ENCODE measurements at places on chromosomes 12 and 14. TPM values are rescaled to one million over a fixed set of nuclear protein-coding genes. Genes with fewer than 3 reads are reported as not detected.

DNA sequence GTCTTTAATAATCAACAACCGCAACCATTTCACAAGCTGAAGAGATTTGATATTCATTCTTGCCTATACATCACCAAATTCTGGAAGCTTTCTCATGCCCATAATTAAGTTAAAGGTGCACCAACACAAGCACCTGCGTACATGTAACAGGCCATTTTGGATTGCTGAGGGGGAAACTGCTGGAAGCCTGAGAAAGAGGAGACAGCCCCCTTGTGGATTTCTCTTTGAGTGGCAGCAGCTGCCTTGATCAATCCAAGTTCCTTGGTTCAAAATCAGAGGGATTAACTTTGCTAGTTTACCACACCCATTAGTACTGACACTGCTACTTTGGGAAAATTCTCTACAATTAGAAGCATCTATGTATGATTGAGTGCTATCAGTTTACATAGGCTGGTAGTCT lies 321.1 kb downstream of the NOVA1 start:
- H3K27me3 ChIP-seq, result no peaks in the 10 kb centered on the region
- H3K4me3 ChIP-seq, result no peak overlapping the region
- DNase-seq, result no peak
- H3K36me3 ChIP-seq, result no peaks in the 10 kb centered on the region

DNA sequence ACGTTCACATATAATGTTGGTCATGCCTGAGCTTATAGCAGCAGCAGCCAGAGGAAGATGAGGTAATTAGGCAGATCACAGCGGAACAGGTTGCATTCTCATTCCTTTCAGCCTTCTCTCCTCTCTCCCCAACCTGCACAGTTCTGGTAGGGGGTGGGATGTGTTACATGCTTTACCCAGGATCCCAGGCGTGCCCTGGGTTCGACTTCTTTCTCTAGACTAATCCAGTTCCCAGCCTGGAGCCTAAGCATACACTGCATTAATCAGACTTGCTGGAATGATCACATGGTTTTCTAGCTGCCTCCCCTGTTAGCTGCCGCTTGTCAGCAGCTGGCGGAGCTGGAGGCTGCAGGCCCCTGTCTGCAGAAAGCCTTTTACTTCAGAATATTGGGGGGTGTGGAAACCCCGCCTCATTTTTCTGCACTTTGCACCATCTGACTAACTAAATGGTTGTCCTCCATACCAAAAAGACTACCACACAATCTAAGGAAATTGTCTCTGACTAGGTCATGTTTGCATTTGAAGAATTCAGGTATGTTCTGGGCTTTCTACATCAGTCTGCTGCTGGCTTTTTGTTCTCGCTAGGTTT lies 46.0 kb upstream of the EVL start:
- no peak overlapping the region for H3K27ac ChIP-seq
- no peaks in the 10 kb centered on the region for H3K27me3 ChIP-seq
- H3K4me3 ChIP-seq, result no peak overlapping the region
- H3K4me1 ChIP-seq, result no peaks in the 10 kb centered on the region

DNA sequence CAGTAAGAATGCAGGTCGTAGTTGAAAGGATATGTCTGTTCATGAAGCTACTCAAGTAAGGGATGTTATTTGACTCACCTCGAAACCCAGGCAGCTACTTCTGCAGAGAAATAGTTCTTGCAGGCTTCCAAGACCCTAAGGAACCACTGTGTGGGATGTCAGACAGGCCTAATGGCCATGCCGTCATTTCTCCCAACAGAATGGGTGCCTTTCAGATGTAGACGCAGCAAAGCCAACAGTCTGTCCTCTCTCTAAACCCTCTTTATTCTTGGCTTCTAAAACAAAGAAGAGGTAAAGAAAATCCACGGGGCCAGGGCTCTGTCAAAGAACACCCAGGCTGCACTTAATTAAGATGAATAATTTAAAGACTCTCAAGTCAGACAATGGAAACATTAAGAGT lies 19.0 kb upstream of the ACTN1 start:
- no peaks in the 10 kb centered on the region for H3K36me3 ChIP-seq
- H3K27me3 ChIP-seq, result no peaks in the 10 kb centered on the region
- H3K4me1 ChIP-seq, result peaks cover 8% of the 10 kb centered on the region
- no peak for DNase-seq
- no peak overlapping the region for H3K4me3 ChIP-seq

- H3K4me3 ChIP-seq, result no peak overlapping the region
- H3K36me3 ChIP-seq, result peaks cover 64% of the 10 kb centered on the region
- H3K27me3 ChIP-seq, result no peaks in the 10 kb centered on the region
These were observed 97.8 kb downstream of the BCL11B start for GRCh38 chr14:99174081-99174769.

DNA sequence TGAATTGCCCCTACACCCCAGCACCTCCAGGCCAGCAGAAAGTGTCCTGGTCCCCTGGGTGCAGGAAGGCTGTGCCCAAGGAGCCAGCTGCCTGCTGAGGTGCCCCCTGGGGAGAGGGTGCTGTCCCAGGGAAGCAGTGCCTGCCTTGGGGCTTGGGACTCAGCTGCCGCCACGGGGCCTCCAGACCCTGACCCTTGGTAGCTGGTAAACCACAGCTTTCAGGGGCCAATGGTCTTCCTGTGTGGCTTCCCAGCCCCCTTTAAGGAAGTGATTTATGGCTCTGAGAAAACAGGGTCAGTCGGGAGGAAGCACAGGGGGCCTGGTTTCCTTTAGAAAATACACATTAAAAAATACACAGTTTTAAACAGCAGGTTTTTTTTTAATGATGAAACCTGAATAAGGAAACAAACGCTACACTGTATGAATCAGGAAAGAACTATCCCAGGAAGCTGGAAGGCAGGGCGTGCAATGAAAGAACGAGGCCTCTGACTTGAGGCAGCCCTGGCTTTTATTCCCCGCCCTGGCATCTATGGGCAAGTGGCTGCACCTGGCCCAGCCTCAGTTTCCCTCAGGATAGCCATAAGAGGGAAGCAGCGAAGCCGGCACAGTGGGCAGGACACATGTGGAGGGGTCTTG lies 40.6 kb upstream of the EML1 start:
- H3K36me3 ChIP-seq, result no peaks in the 10 kb centered on the region
- H3K27ac ChIP-seq, result no peak overlapping the region
- DNase-seq, result no peak
- H3K4me3 ChIP-seq, result no peak overlapping the region

DNA sequence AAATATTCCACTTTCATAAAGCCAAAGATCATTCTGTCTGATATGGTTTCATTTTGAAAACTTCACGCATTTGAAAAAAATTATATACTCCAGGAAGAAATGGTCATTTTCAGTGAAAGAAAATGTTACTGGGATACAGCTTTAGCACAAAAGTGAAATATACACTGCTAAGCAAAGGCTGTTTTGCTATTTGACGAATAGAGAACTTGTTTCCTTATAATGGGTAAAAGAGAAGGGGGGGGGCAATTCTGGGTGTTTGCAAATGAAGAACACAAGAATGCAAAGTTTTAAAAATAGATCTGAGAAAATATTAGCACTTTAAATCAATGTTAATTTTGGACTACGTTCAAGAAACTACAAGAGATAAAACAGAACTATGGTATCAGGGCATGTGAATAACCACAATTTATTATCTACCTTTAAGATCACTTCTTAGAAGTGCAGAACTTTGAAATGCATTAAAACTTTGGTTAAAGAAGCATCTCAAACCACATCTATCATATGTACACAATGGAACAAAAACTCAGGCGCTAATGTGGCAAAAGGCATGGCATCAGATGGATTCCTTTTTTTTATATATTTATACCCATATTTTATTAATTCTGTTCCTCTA lies 51.1 kb downstream of the EFCAB11 start:
- no peak overlapping the region for H3K4me3 ChIP-seq
- H3K36me3 ChIP-seq, result no peaks in the 10 kb centered on the region
- no peak overlapping the region for H3K27ac ChIP-seq
- H3K27me3 ChIP-seq, result no peaks in the 10 kb centered on the region
- peak; percentile 60 for DNase-seq
- peaks cover 22% of the 10 kb centered on the region for H3K4me1 ChIP-seq

- H3K4me3 ChIP-seq, result no peak overlapping the region
- no peak for DNase-seq
- peaks cover 1% of the 10 kb centered on the region for H3K36me3 ChIP-seq
- no peak overlapping the region for H3K27ac ChIP-seq
These were observed 1.6 kb downstream of the MLEC start for GRCh38 chr12:120688527-120689071.

- DNase-seq, result no peak
- no peak overlapping the region for H3K4me3 ChIP-seq
- H3K4me1 ChIP-seq, result no peaks in the 10 kb centered on the region
These were observed 472.0 kb upstream of the TBX3 start for GRCh38 chr12:115155665-115156645.

DNA sequence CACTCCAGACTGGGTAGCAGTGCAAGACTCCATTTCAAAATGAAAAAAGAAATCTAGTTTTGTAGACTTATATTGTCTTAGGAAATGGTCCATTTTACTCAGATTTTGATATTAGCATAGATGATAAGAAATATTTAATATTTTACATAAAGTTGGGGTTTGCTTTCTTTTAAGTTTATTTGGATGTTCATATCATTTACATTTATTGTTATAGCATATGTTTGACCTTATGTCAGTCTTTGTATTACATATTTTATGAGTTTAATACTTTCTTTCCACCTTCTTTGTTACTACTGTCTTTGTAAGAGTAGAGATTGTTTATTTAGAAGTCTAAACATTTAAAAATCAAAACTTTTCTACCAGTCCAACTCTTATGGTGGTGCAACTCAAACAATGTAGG lies 162.7 kb upstream of the OTX2 start:
- H3K27me3 ChIP-seq, result no peaks in the 10 kb centered on the region
- DNase-seq, result no peak
- no peak overlapping the region for H3K27ac ChIP-seq
- H3K36me3 ChIP-seq, result no peaks in the 10 kb centered on the region

- no peak for DNase-seq
- no peaks in the 10 kb centered on the region for H3K36me3 ChIP-seq
- H3K4me1 ChIP-seq, result no peaks in the 10 kb centered on the region
These were observed 275.5 kb upstream of the TMEM132C start for GRCh38 chr12:127991485-127991884.

DNA sequence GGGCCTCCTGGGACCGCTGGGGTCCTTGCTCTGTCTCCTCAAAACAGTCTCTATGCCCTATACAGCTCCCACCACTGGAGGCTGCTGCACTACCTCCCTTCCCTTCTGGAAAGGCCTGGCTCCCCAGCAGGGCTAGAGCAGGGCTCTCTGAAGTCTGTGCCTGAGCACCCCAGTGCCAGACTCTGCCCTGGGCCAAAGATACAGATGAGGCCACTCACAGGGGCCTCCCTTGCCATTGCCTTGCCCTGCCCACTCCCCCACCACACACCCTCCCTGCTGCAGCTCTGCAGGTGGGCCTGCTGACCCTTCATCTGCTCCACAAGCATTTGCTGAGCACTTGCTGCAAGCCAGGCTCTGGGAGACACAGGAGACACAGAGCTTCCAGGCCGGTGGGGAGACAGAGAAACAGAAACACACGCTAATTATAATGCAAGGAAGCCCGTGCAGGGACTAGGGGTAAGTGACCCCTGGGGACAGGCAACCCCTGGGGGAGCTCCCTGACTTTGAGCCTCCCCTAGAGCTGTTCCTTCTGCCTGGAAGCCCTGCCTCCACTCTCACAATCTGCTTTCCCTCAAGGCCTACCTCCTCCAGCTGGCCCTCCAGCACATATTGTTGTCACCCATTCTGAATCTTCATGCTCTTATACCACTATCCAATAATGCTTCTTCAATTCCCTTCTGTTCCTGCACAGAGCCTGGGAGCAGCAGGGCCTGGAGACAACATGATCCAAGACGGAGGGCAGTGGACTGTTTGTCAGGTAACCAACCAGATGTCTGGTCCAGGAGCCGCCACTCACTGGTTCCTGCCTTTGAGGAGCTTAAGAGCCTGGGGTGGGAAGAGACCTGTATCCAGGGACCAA lies 32.6 kb upstream of the PNMA1 start:
- no peak for DNase-seq
- H3K27me3 ChIP-seq, result no peaks in the 10 kb centered on the region
- H3K4me1 ChIP-seq, result peaks cover 99% of the 10 kb centered on the region
- no peak overlapping the region for H3K27ac ChIP-seq
- H3K36me3 ChIP-seq, result no peaks in the 10 kb centered on the region

GRCh38 chr12:116693286-116694227 lies 44.3 kb downstream of the SPRING1 start:
- no peaks in the 10 kb centered on the region for H3K36me3 ChIP-seq
- H3K27me3 ChIP-seq, result peaks cover 5% of the 10 kb centered on the region
- H3K4me1 ChIP-seq, result no peaks in the 10 kb centered on the region

DNA sequence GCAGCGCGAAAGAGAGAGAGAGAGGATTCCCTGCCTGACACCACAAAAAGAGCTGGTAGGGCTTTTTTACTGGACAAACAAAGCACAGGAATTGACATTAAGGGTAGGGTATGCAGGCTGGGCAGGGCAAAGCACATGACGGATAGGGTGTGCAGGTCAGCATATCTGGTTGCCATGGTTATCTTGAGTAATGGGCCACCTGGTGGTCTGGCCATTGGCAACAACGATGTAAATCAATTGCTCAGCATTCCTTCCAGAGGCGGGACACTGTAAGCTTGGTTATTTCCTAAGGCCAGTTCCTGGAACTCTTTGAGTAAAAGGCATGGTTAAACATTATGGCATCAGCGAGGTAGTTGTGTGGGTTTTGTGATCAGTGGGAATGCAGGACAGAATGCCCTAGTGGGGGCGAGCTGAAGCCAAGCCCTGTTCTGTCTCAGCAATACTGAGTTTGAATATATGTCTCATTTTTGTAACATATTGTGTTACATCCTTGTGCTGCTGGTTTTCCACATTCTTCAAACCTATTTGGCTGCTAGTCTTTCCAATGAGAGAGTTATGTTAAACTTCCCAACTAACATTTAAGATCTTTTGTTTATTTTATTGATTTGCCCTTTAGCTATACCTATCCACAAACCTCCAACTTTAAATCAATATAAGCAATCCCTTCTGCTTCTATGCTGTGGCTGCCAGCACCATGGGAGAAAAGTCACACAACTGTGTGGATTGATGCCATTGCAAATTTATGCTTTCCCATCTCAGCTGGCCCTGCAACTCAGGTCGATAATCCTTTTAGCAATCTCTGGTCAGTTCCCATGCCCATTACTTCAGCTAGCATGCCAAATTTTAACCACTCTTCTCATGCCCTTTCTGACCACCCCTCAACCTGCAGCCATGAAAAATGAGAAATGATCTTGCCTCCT lies 396.7 kb upstream of the PDE3A start:
- no peaks in the 10 kb centered on the region for H3K27me3 ChIP-seq

- no peak for DNase-seq
- H3K27ac ChIP-seq, result no peak overlapping the region
- peaks cover 44% of the 10 kb centered on the region for H3K36me3 ChIP-seq
- H3K4me1 ChIP-seq, result peaks cover 13% of the 10 kb centered on the region
- no peaks in the 10 kb centered on the region for H3K27me3 ChIP-seq
These were observed 76.1 kb upstream of the SAV1 start for GRCh38 chr14:50744231-50744630.

The MARK3 gene
- polyA plus RNA-seq, result 18.4 TPM

The SEC23A gene
- 42.9 TPM for polyA plus RNA-seq

The TMEM132C gene
- not detected for polyA plus RNA-seq

The ADGRD1 gene
- not detected for polyA plus RNA-seq

The POTEG gene
- polyA plus RNA-seq, result not detected

The CRIP2 gene
- 256 TPM for polyA plus RNA-seq

The DBX2 gene
- polyA plus RNA-seq, result not detected

The STON2 gene
- polyA plus RNA-seq, result not detected

The METTL1 gene
- 16.3 TPM for polyA plus RNA-seq

The C14orf119 gene
- 80.1 TPM for polyA plus RNA-seq

The RNASE12 gene
- polyA plus RNA-seq, result not detected

The DENND5B gene
- polyA plus RNA-seq, result 0.60 TPM

The KRT6C gene
- not detected for polyA plus RNA-seq

The KRT8 gene
- polyA plus RNA-seq, result 0.36 TPM

The VRTN gene
- polyA plus RNA-seq, result not detected
